ENCODE measurements at places on chromosomes 11 and 22.

- DNase-seq, result no peak
Measured at GRCh38 chr11:78465169-78465942, 47.7 kb upstream of the GAB2 start.

DNA sequence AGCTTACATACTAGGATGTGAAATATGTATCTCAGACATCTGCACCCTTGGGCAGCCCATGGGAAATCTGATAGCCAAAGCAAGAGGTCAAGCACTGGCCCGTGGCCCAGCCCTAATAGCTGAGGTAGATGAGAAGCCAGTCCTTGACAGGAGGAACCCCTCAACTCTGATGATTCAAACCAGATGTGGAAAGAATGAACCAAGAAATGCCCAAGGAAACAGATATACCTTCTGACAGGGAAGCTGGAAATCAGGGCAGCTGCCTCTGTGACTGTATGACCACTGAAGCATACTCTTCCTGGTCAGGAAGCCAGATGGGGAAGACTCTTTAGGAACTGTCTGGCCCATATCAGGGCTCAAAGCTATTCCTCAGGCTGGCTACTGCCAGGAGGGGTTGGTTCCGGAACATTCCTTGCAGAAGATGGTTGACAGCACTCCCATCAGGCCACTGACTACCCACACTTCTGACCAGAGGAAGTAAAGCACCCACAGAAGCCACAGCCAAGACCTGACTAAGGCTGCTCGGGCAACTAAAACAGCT is 124.2 kb downstream of the SWAP70 start:
- DNase-seq, result no peak

- no peak for DNase-seq
Measured at GRCh38 chr11:112016765-112017376, 8.3 kb upstream of the DLAT start.

GRCh38 chr22:34113381-34113780 is 193.1 kb upstream of the LARGE1 start:
- no peak for DNase-seq

GRCh38 chr11:48210052-48210451 is 6.6 kb upstream of the OR4B1 start:
- peak; percentile 6 for DNase-seq

DNA sequence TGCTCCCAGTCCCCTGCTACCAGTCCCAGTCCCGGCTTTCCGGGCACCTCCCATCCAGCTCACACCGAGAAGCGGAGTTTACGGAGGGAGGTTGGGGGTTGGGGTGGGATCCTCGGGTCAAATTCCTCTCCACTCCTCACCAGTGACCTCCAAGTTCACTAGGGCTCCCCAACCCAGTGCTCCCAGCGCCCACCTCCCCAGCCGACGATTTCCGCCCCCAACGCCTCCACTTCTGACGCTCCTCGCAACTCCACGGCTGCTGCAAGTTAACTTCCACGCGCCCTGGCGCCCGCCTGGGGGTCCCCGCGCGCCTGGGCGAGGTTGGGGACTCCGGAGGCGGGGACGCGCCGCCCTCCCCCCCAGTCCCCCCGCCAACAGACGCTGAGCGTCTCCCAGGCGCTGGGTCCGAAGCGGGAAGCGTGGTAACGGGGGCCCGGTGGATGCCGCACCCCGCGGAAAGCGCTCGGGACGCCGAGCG is 526 bp downstream of the TPST2 start:
- peak; percentile 8 for DNase-seq

- no peak for DNase-seq
Measured at GRCh38 chr11:92460213-92460612, 235.6 kb downstream of the FAT3 start.

- DNase-seq, result no peak
Measured at GRCh38 chr22:49255154-49255553, 572.5 kb downstream of the BRD1 start.

DNA sequence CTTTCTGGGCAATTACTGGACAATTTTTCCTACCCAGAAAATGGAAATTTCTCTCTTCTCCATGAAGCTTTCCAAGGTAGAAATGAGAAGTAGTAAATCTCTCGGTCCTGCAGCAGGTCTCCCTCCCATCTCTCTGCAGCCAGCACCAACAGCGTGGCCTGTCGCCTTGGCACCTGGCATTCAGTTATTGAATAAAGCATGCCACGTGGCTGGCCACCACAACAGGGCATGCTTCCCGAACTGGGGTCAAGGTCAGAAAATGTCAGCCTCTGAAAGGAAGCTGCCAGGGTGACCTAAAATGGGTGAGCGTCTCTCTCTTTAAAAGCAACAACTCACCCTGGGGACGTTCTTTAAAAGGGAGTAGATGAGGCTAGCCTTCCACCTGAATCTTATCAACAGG is 14.0 kb downstream of the CACNG2 start:
- DNase-seq, result no peak

GRCh38 chr11:133403900-133404299 is 128.4 kb downstream of the OPCML start:
- DNase-seq, result peak; percentile 16

DNA sequence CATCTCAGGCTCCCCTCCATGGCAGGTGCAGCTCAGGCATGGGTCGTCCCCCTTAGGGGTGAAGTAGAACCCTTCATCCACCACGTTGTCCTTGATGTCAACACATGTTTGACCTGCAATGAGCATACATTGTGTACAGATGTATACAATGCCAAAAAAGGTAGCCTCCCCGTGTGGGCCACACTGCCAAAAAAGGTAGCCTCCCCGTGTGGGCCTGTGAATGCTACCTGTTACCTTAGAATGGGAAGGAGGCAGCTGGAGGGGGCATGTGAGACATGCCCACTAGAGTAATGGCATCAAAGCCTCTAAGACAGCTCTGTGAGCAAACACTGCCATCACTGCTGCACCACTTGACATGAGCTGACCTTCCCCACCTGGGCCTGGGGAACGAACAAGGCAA is 73.7 kb downstream of the DGCR2 start:
- DNase-seq, result no peak

DNA sequence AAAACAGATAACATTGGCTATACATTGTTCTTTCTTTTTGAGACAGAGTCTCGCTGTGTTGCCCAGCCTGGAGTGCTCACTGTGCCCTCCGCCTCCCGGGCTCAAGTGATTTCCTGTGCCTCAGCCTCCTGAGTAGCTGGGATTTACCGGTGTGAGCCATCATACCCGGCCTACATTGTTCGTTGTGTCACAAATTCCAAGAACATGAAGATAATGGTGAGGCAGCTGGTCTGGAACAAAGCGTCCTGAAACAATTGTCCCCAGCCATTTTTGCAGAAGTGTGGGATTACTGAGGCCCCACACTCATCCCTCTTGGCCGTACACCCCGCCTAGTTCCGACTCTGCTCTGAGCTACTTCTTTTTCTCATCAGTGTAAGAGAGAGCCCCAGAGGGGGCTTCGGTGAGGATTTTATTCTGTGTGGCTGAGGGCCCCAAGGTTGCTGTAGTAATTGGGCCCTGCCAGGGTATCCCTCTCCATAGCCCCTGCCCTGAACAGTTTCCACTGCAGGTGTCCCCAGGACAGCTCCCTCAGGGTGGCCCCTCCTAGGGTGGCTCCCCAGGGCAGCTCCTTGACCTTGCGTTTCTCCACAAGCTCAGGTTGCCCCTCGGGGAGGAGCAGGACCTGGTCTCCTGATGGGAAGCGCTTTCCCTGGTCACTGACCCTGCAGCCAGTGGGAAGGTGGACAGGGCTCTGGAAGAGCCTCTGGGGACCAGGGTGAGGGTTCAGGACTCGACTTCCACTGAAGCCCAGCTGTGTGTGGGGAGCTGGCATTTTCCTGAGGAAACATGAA is 13.1 kb upstream of the ARSA start:
- DNase-seq, result no peak

DNA sequence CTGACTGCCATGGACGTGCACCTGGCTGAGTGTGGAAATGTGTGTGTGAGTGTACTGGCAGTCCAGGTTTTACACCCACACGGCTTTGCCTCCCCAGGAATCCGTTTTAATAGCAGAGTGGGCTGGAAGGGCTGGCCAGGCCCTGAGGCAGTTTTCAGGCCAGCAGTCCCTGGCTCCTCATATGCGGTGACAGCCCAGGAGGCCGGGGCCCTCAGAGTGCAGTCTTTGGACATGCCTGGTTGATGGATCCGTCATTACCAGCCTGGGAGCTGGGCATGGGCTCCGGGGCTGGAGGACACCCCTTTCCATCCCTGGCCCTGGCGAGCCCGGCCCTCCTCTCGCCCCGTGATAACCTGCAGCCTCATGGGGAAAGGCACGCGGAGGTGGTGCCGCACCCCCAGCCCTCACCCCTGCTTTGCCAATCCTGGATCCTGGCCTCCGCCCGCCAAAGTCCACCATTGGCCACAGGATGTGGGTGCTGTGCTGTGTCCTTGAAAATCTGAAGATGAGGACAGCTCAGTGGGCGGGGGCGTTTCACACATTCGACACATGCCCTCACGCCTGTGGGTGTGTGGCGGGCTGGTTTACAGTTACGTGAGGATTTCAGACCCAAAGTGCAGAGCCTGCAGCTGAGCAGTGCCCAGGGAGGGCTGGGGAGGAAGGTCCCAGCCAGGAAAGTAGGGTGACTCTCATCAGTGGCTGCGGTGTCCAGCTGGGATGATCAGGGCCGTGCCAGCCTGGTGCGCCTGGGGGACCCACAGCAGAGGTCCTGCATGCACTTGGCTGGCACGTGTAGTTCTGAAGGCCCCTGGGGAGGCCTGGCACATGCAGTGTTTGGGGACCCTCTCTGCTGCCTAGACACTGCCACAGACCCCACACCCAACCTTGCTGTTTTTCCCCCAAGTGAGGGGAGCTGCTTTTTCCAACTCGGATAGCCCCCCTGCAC is 55.1 kb downstream of the RTN4R start:
- DNase-seq, result no peak

DNA sequence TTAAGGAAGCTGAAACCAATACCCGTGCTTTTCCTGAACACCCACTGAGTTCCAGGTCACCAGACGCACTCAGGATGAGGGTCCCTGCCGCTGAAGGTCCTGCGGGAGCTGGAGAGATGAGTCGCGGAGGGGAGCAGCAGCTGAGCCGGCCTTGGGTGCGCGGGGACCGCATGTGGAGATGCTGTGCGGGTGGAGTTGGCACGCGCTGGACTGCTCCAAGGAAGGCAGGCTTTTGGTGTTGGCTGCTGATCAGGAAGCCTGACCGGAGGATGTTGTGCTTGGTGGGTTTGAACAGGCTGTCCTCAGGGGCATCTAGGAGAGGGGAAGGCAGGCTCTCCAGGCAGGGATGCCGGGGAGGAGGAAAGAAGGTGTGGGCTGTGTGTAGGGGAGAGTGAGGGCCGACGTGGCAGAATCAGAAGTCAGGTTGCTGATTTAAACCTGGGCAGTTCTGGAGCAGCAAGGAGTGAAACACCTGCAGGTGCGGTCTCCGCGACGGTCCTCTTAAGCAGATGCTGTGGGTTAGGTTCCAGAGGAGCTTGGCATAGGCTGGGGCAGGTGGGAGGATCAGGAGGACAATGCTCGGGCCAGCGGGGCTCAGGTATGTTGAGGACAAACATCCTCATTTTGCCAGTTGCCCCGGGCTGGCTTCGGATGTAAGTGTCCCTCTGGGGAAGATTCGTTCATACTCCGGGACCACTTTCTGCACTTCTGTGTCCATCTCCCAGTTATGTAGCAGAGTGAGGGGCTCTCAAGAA is 197.5 kb upstream of the B3GAT1 start:
- no peak for DNase-seq

- no peak for DNase-seq
Measured at GRCh38 chr11:2584812-2585565, 114.8 kb downstream of the KCNQ1OT1 start.

GRCh38 chr22:43483669-43484068 is 71.9 kb downstream of the MPPED1 start:
- no peak for DNase-seq

GRCh38 chr11:83205608-83206185 is 12.2 kb downstream of the ANKRD42 start:
- DNase-seq, result no peak

All from ACHN (cell line).